Activated B cell treated with CpG ODN at 0.5 μM for 24 hours (primary cell): ENCODE measurements at places on chromosomes 6 and 20. TPM values are rescaled to one million over a fixed set of nuclear protein-coding genes. Genes with fewer than 3 reads are reported as not detected.

DNA sequence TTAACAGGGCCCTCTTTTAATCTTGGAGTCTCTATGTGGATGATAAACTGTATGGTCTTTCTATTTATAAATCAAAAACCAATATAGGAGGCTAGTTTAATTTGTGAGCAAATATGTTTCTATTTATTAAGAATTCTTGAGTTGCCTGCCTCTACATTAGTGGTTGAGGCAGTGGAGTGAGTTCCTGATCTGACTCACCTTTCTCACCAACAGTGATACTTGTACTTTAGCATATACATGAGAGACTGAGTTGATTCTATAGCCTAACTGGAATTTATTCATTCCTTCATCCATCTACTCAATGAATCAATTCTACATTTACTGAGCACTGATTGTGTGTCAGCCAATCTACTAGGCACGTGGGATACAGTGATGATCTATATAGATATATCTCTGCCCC lies 126.9 kb downstream of the TRMT11 start:
- no peak for DNase-seq

DNA sequence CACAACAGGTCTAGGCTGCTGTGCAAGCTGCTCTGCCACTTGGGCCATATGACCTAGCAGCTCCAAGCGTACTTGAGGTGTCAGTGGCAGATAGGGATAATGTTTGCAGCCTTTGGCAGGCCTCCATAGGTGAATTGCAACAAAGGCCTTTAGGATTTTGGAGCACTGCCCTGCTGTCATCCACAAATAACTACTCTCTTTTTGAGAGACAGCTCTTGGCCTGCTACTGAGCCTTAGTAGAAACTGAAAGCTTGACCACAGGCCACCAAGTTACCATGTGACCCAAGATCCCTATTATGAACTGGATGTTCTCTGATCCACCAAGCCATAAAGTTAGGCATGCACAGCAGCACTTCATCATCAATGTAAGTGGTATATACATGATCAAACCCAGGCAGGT lies 29.9 kb downstream of the FBXO30 start:
- no peak for DNase-seq

GRCh38 chr6:52661551-52661950 lies 9.4 kb upstream of the TMEM14A start:
- DNase-seq, result no peak

DNA sequence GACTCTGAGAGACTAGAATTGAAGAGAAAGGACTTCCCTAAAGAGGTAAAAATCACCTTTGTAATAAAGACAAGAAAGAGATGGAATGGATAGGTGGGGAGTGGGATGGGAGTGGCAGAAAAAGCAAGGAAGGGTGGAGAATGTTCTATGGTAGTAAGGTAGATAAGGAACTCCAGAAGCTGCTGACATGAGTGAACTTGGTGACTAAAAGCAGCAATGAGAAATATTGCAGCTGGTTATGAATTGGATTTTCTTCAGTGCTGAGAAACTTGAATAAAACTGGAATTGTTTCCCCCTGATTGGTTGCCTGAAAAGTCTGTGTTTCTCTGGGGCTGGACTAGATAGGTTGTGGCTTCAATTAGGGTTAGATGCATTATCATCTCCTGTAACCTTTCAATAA lies 15.7 kb upstream of the DTNBP1 start:
- DNase-seq, result no peak

DNA sequence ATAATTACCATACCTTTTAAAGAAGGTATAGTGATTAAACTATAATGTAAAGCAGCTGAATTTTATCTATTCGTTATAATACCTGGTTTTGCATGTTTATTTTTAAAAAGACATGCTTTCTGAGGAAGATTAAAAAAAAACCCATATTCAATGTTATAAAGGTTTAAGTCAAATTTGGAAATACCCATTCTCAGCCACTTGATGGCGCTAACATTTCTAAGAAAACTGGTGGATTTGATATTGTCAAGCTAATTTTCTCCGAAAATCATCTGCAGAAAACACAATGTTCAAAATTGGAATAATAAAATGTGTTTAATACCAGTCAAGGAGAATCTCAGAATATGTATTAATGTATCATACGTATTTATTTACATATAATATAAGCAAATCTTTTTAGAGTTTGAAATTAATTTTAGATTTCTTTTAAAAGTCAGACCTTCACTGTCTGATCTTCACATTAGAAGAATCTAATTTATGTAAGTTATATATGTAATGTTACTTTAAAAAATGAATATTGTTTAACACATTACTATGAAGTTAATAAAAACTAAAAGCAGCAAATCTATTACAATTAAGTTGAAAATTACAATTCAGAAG lies 35.0 kb downstream of the SHPRH start:
- DNase-seq, result no peak

FHL5 gene
- total RNA-seq, result not detected in 2 replicates

MLN gene
- not detected in 2 replicates for total RNA-seq

C20orf141 gene
- not detected in 2 replicates for total RNA-seq
